ENCODE measurements at places on chromosomes 13 and 19.

DNA sequence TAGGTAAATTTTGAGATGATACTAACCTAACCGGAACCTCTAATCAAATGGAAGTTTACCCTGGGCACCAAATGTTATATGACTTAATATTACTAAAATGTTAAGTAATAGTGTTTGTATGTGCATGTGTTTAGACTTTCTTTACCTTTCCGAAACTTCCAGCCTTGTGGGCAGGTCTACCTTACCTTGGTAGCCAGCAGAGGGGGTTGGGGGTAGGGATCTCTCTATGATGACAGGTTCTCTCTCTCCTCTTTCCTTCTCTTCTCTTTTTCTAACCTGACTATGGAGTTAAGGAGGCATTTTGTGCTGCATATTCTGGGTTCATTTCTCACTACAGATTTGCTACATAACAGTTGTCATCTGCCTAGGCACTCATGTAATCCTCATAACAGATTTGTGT is 6.8 kb upstream of the FRY start:
- no peak for DNase-seq

DNA sequence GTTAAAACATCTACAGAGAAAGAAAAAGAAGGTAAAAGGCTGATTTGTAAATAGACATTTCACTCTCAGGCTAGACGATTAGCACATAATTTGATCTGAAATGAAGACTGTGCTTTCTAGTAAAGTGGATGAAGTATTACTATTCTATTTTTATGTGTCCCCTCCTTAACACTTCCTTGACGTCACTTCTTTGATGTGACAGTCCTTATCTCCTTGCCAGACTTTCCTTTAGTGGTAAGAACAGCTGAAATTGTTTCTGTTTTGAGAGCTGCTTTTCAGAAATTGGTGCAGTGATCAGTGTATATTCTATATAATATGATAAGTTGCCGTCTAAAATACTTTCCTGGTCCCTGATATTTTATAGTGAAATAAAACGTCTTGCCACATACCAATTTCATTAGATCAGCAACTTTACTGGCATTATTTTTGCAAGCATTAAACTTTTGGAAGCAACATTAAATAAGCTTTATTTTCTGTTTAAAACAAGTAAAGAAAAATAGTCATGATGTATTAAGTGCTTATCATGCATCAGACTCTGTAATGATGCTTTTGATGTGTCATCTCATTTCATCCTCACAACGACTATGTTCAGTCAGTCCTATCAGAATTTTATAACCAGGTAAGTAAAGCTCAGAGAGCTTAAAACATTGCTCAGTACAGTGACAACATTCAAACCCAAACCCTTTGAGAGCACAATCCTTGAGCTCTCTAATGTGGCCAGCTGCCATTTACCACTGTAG is 210.3 kb upstream of the PCDH9 start:
- DNase-seq: no peak

GRCh38 chr13:73722120-73722519 is 412.1 kb downstream of the KLF12 start:
- DNase-seq: peak; percentile 95

DNA sequence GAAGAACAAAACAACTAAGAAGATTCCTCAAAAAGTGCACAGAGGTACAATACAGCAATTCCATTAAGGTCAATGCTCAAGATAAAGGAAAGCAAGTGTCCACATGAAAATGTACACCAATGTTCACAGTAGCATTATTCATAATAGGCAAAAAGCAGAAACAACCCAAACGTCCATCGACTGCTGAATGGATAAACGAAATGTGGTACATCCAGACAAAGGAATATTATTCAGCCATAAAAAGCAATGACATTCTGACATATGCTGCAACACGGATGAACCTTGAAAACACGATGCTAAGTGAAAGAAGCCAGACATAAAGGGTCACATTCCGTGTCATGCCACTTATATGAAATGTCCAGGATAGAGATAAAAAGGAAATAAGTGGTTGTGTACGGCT is 29.3 kb downstream of the SLC7A1 start:
- no peak for DNase-seq

GRCh38 chr13:42997381-42997780 is 5.3 kb upstream of the EPSTI1 start:
- DNase-seq: no peak

DNA sequence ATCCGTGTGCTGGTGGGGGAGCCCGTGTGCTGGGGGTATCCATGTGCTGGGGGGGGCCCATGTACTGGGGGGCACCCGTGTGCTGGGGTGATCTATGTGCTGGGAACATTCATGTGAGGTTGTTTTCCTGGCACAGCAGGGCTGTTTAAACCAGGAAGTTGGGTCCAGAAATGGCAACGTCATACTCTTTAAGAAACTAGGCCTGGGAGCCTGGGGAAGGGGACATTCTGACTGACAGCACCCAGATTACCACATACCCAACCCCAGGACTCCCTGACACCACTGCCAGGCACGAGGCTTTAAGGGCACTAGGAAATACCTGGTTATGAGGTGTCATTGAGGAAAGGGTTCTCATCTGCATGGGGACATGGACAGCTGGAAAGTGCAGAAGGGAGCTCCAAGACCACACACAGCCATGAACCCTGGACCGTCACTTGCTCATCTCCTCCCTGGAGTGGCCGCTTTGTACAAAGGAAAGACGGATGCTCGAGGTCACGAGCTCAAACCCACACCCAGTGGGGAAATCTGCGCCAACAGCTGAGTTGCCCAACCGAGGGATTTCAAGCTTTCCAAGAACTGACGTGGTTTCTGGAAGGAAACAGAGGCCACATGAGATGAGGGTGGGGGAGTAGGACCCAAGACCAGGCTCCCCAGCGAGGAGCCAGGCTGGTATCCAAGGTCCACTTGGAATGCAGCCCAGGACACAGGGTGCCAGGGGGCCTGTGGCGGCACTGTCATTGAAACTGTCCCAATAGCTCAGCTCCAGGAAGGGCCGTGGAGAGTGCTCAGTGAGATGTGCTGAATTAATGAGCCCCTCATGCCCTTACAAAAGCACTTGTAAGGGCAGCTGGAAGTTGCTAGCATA is 40.9 kb downstream of the RAB20 start:
- peak; percentile 41 for DNase-seq

DNA sequence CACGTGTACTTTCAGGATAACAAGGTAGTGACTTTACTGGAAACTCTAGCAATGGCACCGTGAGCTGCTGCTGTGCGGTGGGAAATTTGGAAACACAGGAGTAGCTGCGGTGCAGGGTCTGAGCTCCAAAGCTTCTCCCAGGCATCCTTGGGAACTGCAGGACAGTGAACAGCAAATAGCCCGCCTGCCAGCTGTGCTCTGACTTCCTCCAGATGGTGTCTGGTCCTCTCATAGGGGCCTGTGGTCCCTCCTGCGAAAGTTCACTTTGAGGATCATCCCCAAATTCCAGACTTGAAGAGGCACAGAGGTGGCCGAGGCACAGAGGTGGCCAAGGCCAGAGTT is 287.3 kb upstream of the MAB21L1 start:
- DNase-seq: no peak

GRCh38 chr13:112481458-112481857 is 105.3 kb downstream of the SPACA7 start:
- DNase-seq: no peak
